ENCODE measurements at places on chromosomes 11 and 22.

DNA sequence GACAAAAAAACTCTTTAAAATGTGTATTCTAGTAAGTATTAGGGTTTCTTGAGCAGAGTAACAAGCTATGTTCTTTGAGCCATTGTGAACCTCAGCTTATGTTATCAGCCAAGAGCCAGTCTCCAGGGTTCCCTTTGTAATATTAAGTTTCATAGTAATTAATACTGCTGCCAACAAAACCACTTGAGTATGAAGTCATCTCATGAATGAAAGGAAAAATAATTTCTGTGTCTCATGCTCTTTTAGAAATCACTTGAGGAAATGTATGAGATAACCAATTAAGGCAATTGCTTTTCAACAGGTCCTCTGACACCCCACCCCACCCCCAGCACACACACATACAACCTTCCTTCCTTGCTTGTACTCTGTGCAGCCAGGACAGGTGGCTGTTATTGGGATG, 59.9 kb downstream of the BBOX1 start:
- DNase-seq: no peak

DNA sequence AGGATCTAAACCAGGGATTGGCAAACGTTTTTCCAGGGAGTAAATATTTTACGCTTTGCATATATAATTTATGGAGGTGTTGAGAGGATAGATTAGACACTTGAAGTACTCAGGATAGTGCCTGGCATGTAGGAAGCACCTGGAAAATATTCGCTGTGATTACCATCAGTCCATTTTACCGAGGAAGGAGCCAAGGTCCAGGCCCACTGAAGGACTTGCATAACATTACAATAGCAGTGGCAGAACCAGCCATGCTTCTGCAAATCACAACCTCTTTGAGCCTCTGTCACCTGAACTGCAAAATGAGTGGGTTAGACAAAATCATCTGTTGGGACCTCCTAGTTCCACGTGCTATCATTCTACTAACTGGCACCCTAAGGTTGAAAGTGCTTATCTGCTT, 5.4 kb downstream of the FUT4 start:
- no peak for DNase-seq

DNA sequence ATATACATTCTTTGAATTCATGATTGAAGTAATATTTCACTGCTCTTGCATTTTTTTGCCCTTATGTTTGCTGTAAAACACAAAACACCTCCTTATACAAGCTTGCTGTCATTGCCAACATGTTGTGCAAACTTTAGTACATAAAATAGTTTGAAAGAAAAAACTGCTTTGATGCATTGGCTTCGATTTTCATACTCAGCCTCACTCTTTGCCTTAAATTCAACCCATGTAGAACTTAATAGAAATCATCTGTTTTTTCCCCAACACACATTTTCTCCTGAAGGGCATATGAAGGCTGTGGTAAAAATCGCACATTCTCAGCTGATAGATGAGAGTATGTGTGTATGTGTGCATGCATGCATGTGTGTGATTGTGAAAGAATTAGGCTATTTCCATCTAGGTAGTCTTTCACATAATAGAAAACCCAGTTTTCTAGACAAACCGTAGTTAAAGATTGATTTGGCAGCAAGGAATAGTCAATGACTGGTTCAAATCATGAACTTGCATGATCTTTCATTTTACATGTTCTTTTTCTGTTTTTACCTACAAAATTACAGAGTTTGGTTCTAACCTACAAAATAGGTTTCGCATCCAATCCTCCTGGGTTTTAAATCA, 72.8 kb upstream of the MTMR2 start:
- no peak for DNase-seq

DNA sequence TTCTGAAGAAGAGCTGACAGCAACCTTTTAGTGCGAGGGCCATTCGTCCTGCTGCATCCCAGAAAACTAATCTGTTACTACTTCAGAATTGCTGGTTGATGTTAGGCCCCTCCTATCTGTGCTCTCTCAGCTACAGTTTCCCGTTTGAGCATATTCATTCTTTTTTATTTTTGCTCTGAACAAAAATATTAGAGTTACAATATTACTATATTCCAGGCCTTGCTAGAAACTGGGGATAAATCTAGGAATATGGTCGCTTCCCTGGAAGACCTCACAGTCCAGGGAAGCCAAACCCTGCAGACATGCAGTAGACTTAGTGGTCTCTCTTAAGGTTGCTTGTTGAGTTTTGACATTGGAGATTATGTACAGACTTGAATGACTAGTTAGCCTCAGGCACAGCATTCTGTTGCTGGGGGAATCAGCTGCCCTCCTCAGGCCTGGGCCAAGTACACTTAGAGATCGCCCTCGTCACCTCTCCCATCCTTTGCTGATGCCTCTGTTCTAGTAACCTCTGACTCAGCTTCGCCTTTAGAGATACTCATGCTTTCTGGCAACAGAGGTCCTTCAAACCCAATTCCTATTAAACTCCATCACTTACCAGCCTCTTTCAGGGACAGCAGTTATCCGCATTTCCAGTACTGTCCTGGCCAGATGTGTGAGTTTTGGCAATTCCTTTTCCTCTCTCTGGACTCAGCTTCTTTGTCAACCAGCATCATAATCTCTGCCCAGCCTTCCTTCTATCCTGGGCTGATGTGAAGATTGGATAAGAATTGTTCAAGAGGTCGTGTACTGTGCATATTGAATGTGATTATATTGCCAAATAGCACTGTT, 698 bp upstream of the ANAPC15 start:
- DNase-seq: no peak
